ENCODE measurements at places on chromosomes 6 and 20.
A peak's percentile ranks its signal among the peaks of the same experiment; 100 is the strongest.

- no peak for DNase-seq
These were observed 34.6 kb downstream of the TOX2 start for GRCh38 chr20:43949248-43949647.

DNA sequence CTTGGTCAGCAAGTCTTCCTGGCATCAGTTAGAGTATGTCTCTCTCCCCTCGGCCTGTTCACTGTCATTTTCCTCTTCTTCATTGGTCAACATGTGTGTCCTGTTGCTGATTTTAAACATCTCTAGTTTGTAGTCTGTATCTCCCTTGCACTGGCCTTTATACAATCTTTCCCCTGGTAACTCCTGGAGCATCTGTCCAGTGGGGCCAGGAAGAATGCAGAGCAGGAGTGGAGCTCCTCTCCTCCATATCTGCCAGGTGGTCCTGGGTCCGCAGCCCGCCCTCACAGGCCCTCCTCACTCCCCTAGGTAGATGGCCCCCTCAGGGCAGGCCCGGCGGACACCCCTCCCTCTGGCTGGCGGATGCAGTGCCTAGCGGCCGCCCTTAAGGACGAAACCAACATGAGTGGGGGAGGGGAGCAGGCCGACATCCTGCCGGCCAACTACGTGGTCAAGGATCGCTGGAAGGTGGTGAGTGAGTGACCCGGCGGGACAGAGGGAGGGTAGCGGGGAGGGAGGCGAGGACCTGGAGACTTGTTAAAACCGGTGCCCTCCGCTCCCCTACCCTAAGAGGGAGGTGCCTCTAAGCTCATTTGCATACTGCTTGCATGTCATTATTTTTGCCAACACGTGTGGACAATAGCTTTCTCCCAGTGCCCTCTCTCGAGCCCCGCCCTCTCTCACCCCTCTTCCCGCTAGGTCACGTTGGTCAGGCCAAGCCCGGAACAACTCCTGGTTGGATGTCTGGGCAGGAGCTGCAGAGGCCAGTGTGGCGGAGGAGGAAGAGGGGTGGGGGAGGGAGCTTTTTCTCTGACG lies 3.2 kb downstream of the TTBK1 start:
- peak; percentile 77 for DNase-seq

DNA sequence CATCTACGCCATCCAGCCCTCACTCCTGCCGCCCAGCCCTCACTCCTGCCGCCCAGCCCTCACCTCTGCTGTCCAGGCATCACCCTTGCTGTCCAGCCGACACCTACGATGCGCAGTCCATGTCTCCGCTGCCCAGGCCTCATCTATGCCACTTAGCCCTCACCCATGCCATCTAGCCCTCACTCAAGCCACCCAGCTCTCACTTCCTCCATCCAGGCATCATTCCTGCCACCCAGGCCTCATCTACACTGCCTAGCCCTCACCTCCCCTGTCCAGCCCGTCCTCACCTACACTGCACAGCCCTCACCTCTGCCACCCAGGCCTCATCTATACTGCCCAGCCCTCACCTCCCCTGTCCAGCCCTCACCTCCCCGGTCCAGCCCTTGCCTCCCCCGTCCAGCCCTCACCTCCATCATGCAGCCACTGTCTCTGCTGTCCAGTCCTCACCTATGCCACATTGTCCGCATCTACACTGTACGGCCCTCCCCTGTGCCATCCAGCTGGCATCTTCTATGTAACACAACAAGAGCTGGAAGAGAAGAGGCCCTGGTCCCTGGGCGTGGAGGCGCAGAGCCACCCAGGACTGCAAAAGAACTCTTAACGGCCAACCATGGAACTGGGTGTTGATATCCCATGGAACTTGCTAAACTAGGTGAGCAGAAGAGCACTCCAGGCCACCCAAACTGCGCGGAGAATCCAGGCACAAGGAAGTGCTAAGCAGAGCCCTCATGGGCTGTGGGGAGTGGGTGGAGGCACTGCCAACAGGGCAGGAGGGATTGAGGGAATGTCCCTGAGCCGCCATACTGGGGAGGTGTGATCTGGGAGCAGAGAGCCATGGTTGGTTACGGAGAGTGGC lies 31.0 kb downstream of the RNASET2 start:
- DNase-seq: no peak

GRCh38 chr6:28929887-28930620 lies 6.3 kb upstream of the TRIM27 start:
- DNase-seq: no peak

DNA sequence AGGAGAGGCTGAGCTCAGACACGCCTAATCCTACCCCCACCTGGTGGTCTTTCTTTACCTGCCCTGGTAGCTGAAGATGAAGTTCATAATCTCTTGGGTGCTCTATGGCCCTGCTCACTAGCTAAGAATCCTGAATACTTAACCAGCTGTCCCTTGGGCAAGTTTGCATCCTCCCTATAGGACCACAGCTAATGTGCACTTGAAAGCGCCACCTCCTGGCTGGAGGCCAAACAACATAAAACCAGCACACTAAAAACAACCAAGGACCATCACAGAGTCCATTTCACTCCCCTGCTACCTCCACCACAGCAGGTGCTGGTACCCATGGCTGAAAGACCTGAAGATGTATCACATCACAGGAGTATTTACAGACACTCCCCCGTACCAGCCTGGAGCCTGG lies 155.5 kb upstream of the SLC24A3 start:
- DNase-seq: no peak

- DNase-seq: peak; percentile 46
These were observed 604 bp upstream of the RAB5IF start for GRCh38 chr20:36604952-36605398.

- no peak for DNase-seq
These were observed 4.3 kb downstream of the TJAP1 start for GRCh38 chr6:43481591-43482236.

DNA sequence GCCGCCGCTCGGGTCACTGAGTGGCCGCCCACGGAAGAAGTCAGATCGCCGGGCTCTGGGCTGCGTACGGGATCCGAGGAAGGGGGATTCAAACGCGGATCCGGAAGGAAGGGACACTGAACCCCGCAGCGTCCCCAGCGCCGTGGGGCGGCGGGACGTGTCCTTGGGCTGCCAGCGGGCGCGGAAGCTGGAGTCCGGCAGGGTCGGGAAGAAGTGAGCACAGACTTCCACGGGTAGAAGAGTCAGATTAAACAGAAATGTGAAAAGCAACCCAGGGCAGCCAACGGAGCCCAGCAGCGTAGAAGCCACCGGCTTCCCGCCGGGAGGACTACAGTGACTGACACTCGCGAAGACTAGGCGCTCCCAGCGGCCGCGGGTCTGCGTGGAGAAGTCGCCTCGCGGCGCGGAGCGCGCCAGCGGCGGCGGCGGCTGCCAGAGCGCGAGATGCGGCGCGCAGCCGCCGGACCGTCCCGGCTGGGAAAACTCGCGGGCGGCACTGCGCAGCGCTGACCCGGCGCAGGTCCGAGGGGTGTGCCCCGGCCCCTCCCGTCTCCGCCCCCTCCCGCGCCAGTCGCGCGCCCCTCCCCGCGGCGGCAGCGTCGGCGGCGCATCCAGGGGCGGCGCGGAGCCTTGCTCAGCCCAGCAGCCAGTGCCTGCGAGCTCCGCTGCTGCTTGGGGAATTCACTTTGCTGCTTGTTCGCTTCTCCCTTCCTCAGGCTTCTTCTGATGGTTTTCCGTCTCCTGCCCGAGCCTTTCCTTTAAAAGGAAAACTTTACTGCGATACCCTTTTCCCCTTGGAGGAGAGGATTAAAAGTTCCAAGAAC lies at the start of gene SAMD5:
Gene SAMD5, plus strand, starts transcription at position 649 of the 824 bp plus-strand sequence. CDS start 239 bp downstream, outside the sequence.
- DNase-seq: peak; percentile 68

GRCh38 chr6:118748311-118749062 lies 97.1 kb upstream of the CEP85L start:
- peak; percentile 29 for DNase-seq
